HT-29 (cell line): ENCODE measurements at places on chromosomes 1 and 21.

DNA sequence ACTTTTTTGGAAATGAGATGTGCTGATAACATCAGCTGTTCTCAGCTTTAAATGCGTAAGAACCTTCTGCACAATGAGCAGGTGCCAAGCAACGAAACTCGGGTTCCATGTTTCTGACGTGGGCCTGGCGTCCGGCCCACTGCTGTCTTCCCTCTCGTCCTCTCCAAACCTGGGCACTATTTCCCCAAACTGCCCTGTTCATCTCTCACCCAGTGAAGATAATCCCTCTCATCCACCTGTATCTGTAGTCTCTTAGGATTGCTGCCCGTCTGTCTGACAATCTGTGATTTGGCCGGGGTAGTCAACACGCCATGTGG lies 50.1 kb upstream of the CNTN2 start:
- no peak for DNase-seq

DNA sequence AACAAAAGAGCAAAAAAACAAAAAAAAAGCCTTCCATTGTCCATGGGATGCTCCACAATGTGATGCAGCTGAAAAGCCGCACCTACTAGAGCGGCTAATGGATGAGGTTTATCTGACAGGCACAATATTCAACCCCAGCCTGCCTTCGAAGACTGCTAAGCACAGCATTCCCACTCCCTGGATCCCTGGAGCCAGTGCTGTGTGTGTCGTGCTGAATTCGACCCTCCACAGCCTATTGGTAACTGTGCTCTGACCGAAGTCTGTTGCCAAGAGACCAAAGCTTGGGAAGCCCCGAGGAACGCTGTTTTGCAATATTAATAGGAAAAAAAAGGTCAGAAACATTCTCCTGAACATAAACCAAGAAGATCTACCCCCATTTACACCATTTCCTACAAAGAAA lies 57.2 kb upstream of the PUM1 start:
- DNase-seq = no peak

- DNase-seq = no peak
These were observed 42.3 kb downstream of the TCEANC2 start for GRCh38 chr1:54095546-54096226.

DNA sequence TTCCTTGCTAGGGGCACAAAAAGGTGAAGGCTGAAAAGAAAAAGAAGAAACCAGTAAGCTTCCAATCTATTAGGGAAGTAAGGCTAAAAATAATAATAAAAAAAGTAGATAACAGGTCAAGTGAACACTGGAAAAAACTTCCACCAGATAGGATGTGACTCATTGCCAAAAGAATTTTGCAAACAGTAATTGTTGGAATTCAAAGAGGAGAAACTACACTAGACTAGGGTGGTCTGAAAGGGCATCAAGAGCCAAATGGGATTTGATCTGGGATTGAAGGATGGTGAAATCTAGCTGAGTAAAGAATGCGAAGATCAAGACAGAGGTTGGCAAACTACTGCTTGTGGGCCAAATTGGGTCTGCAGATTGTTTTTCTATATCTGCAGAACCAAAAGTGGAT lies 6.0 kb upstream of the ST6GALNAC3 start:
- DNase-seq = no peak

GRCh38 chr21:37527103-37527502 lies 160.5 kb downstream of the DYRK1A start:
- no peak for DNase-seq

DNA sequence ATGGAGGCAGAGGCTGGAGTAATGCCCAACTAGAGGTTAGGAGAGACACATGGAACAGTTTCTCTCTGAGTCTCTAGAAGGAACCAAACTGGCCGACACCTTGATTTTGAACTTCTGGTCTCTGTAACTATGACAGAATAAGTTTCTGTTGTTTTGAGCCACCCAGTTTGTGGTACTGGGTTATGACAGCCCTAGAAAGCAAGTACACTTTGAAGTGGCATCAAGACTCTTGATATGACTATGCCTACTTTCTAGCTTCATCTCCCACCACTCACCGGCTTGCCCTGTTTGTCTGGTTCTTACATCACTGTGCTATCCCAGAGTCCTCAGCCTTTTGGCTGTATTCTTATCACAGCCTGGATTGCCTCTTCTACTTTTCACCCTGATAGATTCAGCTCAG lies 230.3 kb upstream of the USP24 start:
- no peak for DNase-seq

DNA sequence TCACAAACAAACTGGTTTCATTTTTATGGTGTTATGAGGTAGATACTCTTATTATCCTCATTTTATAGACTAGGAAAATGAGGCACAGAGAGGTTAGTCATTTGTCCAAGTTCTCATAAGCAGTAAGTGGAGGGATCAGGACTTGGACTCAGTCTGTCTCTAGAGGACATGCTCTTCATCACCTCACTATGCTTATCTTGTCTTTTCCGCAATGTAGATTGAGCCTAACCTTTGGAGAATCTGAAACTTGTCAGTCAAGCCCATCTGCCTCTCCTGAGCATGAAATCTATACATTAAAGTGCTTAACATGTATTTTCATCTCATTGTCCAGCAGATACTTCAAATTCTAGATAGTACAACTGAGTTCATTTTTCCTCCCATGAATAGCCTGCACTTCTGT lies 11.8 kb upstream of the CDC14A start:
- no peak for DNase-seq

DNA sequence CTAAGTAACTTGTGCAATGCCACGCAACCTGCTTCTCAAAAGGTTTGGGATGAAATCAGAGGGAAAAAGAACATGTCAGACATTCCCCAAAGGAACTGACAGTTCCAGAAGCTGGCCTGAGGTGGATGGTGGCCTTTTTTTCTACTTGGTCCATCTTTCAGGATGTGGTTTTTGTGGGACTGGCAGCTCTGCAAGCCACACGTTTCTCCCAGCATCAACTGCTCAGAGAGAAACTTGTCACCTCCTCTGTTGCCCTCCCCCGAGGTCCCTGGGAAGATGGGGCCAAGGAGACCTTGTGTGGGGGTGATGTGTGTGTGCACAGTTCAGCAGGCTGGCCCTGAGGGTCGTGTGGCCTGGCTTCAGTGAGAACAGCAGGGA lies 2.5 kb upstream of the DHRS3 start:
- no peak for DNase-seq

- DNase-seq = no peak
These were observed 4.4 kb downstream of the CCN1 start for GRCh38 chr1:85584923-85585322.

GRCh38 chr1:233443040-233443760 lies 115.7 kb downstream of the MAP3K21 start:
- DNase-seq = no peak

DNA sequence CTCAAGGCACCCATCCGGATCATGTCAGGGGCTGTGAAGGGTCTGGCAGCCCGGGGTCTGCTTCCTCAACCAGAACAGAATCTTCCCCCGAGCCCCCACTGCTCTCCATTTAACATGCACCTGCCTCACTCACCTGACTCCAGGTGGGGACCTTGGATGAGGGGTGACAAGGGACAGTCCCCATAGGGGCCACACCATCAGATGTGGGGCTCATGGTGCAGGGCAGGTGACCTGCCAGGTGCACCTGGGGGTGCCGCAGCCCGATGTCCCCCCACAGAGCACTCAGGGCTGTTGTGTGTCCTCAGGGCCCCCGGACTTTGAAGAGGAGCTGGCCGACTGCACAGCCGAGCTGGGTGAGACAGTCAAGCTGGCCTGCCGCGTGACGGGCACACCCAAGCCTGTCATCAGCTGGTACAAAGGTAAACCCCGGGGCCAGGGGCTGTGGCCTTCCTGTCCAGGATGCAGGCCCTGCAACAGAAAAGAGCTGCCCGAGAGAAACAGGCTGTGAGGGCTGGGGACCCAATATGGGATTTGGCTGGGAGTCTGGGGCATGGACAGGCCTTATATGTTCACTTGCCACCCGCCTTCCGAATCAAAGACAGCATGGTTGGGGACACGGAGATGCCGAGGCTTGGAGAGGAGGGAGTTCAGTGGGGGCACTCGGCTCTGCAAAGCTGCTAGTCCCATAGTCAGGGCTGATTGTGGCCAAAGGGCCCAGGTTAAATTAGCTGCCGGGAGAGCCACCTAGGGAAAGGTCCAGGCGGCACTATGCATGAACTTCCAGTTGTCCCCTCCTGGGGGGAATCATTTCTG lies 64.6 kb downstream of the TRIM11 start:
- no peak for DNase-seq

- no peak for DNase-seq
These were observed 104.9 kb upstream of the SOD1 start for GRCh38 chr21:31554511-31555022.

DNA sequence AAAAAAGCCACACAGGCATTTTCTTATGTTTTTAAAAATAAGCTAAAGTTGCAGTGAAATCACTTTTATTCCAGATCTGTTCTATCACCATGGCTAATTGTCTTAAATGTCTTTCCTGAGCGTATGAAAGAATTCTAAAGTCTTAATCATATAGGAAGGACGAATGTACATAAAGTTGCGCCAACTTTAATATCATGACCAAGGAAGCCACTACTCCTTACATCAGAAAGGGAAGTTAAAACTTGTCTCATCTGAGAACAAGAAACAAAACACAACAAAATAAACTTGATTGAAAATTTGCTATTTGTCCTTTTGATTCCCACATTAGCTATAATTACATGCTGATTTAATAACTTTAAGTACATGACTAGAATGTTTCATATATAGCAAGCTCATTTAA lies 26.5 kb downstream of the CNIH4 start:
- no peak for DNase-seq

- no peak for DNase-seq
These were observed 1.5 kb upstream of the CNN3 start for GRCh38 chr1:94928293-94928939.

GRCh38 chr1:119010201-119010600 lies 22.1 kb upstream of the TBX15 start:
- no peak for DNase-seq

- DNase-seq = peak; percentile 65
These were observed 10.2 kb upstream of the CAMK2N1 start for GRCh38 chr1:20496241-20496661.

DNA sequence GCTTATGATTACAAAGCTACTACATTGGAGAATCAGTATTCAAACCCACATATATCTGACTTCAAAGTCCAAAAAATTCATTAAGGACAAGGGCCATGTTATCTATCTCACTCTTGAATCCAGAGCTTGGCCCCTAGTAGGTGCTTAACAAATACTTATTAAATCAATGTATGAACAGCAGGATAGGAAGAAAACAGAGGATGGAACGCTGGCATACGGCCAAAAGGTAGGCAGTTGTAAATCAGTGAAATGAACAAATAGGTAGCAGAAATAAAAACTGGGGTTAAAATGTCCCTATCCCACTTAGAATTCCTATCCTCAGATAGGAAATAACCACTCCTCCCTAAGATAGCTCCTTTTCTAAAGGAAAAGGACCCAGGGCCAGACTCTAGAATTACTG lies 2.0 kb downstream of the MRPL24 start:
- DNase-seq = no peak

GRCh38 chr1:47685763-47686066 lies 247.9 kb downstream of the FOXD2 start:
- DNase-seq = no peak

DNA sequence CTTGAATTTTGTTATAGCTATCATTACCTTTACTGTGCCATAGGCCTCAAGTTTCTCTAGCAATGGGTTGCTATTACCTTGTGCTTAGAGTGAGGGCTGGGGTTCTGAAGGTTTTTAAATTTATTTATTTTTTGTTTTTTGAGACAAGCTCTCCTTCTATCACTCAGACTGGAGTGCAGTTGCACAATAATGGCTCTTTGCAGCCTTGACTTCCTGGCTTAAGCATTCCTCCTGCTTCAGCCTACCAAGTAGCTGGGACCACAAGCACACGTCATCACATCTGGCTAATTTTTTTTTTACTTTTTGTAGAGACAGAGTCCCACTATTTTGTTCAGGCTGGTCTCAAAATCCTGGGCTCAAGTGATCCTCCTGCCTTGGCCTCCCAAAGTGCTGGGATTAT lies 41.5 kb downstream of the SNX27 start:
- no peak for DNase-seq

- no peak for DNase-seq
These were observed 37.3 kb downstream of the VANGL2 start for GRCh38 chr1:160437432-160438316.

DNA sequence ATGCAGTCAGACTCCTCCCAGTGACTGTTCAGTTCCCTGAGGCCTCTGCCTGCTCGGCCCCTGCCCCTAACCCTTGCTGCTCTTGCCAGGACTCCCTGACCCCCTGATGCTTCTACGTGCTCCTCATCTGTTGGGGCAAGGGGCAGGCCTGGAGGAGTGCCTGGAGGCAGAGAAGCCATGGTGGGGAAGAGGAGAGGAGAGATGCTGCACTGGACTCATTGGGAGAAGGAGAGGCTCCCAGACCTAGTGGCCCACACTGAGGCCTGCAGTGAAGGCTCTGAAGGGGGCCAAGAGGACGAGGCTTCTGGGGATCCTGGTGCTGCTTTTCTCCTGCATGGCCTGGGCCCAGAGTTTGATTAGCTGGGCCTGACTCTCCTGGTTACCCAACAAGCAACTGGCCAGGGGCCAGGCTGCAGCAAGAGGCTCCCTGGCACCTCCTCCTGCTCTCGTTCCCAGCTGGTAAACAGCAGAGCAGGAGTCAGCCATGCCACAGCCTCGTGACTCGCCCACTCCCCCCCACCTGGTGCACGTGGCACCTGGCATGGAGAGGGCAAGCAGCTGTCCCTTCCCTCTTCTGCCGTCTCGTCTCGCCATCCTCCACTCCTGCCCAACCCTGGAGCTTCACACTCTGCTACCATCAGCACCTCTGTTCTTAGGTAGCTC lies 847 bp upstream of the RORC start:
- DNase-seq = peak; percentile 49

DNA sequence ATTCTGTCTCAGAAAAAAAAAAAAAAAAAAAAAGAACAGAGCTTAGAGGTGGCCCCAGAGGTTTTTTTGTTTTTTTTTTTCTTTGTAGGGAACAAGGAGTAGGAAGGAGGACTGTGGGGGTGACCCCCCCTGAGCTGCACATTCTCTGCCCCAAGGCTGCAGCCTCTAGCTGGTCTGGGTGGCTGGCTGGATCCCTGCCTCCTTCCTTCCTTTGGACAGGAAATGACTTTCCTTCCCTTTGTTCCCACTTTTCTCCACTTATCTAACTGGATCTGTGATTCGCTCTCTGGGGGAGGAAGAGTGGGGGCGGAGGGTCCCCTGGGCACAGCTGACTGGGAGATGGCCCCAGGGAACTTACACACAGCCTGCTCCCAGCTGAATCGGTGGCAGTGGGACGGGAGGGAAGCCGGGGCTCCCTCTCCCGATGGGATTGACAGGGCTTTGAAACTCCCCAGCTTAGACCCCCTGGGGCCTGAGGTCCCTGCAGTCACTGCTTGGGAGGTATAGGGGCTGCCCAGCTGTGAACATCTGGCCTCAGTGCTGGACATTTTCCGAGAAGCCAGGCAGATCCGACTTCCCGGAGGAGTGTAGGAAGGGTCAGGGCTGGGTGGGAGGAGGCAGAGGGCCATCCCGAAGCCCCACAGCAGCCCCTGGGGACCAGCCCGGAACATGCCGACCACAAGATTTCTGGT lies 2.1 kb downstream of the FBLIM1 start:
- no peak for DNase-seq

DNA sequence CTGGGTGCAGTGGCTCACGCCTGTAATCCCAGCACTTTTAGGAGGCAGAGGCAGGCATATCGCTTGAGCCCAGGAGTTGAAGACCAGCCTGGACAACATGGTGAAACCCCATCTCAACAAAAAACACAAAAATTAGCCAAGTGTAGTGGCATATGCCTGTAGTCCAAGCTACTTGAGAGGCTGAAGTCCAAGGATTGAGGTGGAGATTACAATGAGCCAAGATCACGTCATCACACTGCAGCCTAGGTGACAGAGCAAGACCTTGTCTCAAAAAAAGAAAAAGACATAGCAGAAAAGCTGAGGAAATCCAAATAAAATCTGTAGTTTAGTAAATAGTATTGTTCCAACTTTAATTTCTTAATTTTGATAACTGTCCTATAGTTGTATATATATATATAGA lies 11.5 kb upstream of the ASH1L start:
- no peak for DNase-seq
